ENCODE measurements at places on chromosomes 1 and 21.

- DNase-seq: no peak
Measured at GRCh38 chr1:80143361-80143760, 1136.8 kb upstream of the ADGRL4 start.

GRCh38 chr21:45099571-45099970, 25.2 kb downstream of the ADARB1 start:
- DNase-seq: no peak

DNA sequence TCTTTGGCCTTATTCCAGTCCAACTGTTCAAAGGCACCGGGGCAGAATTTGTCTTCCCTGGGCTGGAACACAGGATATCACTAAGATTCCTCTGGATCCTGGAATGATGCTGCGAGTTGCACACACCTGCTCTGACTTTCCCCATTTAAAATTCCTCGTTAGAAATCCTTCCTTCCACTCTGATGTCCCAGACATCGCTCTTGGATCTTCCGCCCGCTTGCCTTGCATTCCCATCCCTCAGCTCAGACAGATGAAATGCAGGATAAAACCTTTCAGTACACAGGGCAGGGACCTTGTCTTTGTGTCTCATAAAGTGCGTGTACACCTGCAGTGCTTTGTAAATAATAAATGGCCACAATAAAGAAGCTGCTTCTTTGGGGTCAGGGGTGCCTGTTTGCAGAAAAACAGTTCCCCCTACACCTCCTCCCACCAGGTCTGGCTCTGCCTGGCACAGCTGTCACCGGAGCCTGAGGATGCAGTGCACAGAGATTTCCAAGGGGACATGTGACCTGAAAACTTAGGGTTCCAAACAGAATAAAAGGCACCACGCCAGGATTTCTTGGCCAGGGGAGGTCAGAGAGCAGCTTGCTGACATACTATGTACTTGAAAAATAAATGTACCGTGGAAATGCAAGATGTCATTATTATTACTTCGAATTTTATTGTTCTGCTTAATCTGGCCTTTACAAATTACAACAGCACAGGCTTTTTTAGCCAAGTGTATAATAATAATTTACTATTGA, 62.9 kb upstream of the SYT6 start:
- DNase-seq: no peak

- DNase-seq: no peak
Measured at GRCh38 chr1:203937678-203938330, 76.4 kb downstream of the SNRPE start.

GRCh38 chr1:202561726-202562443, 148.4 kb downstream of the SYT2 start:
- DNase-seq: no peak

DNA sequence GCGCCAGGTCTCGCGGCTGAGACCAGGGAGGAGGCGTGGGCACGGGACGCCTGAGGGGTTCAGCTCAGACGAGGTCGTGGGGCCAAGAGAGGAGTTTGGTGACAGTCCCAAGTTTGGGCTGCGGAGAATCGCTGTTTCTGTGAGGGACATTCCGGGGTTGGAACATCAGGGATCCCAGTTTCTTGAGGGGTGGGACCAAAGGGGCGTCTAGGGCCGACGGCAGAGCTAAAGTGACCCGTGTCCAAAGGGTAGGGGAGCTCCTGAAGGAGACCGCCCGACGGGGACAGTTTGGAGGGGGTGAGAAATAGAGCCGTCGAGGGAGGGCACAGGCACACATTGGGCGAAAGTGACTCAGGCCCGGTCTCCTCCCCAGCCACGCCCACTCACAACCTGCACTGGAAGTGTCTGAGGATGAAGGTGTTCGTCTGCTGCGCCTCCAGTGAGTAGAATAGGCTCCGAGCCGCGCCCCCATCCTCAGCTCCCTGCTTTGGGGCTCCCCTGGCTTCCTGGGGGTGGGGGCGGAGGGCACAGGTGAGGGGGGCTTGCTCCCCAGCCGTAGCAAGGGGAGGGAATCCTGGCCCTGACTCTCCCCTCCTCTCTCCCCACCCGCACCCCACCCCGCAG, 7.0 kb downstream of the EFNA3 start:
- DNase-seq: no peak

GRCh38 chr1:101128211-101128727, 102.7 kb upstream of the DPH5 start:
- no peak for DNase-seq

- no peak for DNase-seq
Measured at GRCh38 chr1:75170981-75171380, 36.8 kb downstream of the LHX8 start.

- DNase-seq: no peak
Measured at GRCh38 chr1:51551081-51551480, 32.0 kb upstream of the EPS15 start.

- no peak for DNase-seq
Measured at GRCh38 chr1:42934541-42935312, 23.9 kb downstream of the SLC2A1 start.

- no peak for DNase-seq
Measured at GRCh38 chr1:227305894-227306626, 12.2 kb downstream of the CDC42BPA start.

DNA sequence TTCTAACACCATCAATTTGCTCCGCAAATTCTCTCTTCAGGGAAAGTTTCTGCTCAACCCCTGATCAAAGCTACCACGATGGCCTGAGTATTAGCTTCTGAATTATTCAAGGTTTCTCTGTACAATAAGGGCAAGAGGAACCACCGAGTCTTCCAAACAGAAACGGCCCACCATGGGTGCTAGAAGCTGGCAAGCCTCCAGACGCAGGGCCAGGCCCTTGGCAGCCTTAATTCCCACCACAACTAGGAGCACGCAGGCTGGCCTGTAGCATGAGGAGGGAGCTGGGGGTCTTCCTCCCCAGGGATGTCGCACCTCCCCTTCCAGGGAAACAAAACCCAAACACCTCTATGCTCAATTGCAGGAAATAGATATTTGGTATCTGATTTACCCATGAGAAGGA, 11.1 kb downstream of the RSPH1 start:
- DNase-seq: no peak

- DNase-seq: no peak
Measured at GRCh38 chr1:202323731-202324130, 18.0 kb downstream of the UBE2T start.

DNA sequence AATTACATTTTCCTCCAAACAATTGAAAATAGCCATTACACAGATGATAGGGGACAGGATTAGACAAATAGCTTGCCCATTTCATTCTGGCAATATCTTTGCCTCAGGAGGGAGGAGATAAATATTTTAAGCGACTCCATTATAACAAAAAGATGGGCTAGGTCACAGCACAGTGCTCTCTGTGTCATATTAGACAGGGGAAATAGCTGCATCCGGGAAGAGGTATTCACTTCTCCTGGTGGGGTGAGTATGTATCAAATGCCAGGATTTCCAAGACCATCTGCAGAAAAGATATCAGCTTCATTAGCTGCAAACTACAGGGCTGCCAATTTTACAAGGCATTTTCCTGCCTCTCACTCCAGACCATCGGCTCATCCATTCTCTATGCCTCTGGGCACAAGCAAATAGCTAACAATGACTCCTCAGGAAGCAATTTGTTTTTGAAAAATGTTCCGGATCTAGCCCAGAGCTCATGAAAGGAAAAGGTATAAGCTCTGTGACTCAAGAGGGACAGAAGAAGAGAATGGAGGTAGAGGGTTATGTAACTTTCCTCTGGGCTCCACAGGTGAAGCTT, 41.9 kb upstream of the ANGPTL7 start:
- peak; percentile 38 for DNase-seq

GRCh38 chr1:216075339-216075738, 347.9 kb downstream of the USH2A start:
- no peak for DNase-seq

DNA sequence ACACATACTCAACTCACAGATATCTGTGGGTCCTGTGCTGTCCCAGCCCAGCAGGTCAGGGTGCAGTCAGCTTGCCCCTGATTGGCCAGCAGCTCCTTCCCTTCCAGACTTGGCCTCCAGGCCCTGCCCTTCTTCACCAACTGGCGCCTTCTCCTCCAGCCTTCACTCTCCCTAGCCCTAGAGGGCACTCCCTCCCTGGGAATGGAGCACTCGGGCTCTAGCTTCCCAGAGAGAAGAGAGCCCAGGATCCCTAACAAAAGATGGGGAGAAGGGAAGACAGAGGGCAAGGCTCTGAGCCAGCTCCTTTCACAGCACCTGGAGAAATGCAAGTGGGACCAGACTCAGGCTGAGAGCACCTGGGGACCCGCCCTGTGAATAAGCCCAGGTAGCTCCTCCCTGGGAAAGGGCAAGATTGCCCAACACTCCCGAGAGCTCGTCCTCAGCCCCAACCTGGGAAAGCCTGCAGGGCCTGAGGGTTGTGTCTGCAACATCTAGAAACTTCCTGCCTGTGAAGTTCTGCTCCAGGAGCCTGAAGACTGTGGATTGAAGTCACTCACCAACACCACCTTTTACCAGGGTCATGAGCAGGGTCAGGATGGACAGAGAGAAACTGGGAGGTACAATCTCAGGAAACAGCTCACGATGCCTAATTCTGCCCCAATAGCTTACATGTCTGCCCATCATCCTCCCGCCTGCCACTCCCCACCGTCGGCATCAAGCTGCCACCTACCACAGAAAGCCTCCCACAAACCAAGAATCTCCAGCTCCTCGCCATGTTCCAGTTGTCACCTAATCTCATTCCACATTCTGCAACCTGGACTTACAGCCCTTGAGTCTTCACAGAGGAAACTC, at the start of gene PGLYRP4:
TSS of gene PGLYRP4 (minus strand) at position 331 of the 852 bp plus-strand sequence. CDS start 909 bp downstream, outside the sequence.
- DNase-seq: no peak

- no peak for DNase-seq
Measured at GRCh38 chr1:118322331-118322730, 137.3 kb upstream of the SPAG17 start.

DNA sequence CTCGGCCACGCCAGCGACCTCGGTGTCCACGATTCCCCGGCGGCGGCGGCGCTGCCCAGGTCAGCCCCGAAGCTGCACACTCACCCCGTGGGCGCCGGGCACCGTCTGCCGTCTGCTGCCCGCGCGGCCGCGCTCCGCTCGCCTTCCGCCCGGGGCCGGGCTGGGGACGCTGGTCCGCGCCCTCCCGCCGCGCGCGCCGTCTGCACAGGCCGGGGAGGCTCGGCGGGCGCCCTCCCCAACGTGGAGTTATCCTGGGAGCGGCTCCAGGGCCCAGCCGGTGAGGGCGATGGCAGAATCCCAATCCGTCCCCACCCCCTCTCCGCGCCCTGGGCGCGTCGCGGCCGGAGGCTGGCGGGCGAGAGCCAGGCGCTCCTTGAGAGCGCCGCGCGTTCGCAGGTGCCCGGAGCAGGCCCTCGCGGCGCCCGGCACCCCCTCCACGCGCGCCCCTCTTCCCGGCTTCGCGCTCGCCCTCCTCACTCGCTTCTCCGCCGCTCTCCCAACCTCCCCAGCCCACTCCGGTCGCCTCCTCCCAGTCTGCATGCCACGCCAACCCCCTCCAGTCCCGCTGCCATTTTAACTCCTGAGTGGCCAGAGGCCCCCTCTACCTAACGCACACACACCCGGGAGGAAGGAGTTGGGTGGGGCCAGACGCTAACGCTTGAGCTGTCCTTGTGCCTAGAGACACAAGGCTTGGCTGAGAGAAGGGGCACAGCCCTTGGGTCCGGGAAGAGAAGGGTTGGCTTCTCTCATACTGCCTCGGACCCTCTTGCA, at the start of gene LRRN2:
TSS of gene LRRN2 (minus strand) at position 503 of the 771 bp plus-strand sequence. CDS start 65,746 bp downstream, outside the sequence.
- no peak for DNase-seq

All from amniotic stem cell (primary cell).